HuH-7.5 (cell line): ENCODE measurements at places on chromosomes 13 and 19.

- peak; percentile 80 for DNase-seq
Measured at GRCh38 chr19:29212648-29213573, at the start of gene UQCRFS1. UQCRFS1 (minus strand) TSS chr19:29213151; CDS start chr19:29213118, 33 bp downstream.

GRCh38 chr13:50415428-50415827 lies 400.2 kb downstream of the KCNRG start:
- no peak for DNase-seq

- no peak for DNase-seq
Measured at GRCh38 chr13:69461397-69461796, 646.2 kb upstream of the ATXN8OS start.

DNA sequence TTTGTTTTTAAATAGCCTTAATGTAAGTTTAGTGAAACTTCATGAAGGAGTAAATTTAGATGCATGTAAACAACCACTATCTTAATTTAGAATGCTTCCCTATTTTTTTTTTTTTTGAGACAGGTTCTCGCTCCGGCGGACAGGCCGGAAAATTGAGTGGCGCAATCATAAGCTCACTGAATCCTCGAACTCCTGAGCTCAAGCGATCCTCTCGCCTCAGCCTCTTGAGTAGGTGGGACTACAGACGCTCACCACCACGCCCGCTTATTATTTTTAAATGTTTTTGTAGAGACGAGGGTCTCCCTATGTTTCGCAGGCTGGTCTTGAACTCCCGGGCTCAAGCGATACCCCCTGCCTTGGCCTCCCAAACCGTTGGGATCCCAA lies 1.6 kb downstream of the TEX30 start:
- DNase-seq, result no peak

GRCh38 chr13:84940167-84940566 lies 859.1 kb downstream of the SLITRK6 start:
- no peak for DNase-seq

GRCh38 chr13:25966086-25966485 lies 85.7 kb downstream of the SHISA2 start:
- no peak for DNase-seq

- no peak for DNase-seq
Measured at GRCh38 chr13:35162420-35162819, 220.3 kb downstream of the NBEA start.

- no peak for DNase-seq
Measured at GRCh38 chr13:20571676-20572075, 4.7 kb downstream of the IFT88 start.

GRCh38 chr19:18450931-18451836 lies 13.3 kb upstream of the ISYNA1 start:
- peak; percentile 93 for DNase-seq

DNA sequence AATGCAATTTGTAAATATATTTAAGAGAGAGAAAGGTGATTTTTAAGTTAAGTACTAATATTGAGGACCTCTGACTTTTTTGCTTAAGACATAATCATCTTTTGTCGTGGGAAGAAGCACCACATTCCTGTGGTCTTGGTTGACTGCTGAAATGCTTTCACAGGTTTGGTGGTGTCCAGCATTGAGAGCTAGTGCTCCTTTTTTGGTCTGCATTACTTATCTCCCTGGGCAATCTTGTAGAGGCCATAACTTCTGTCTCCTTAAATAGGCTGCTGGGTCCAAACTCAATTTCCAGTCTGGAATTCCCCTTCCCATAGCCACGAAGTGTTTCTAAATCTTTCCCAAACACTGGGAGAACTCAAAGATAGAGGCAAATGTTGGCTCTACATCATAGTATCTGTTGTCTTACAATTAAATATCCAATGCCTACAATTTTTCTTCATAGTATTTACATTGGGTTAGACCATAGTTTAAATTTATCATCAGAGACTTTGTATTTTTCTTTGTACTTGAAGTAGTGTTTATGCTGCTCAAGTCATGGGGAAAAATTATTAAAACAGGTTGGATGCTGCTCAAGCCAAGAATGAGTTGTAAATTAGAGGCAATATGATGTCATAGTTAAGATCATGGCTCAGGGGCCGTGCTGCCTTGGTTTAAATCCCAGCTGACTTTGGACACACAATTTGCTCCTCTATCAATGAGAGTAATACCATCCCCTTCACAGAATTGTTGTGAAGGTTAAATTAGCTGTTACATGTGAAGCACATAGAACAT lies 105.6 kb downstream of the POSTN start:
- DNase-seq, result no peak

DNA sequence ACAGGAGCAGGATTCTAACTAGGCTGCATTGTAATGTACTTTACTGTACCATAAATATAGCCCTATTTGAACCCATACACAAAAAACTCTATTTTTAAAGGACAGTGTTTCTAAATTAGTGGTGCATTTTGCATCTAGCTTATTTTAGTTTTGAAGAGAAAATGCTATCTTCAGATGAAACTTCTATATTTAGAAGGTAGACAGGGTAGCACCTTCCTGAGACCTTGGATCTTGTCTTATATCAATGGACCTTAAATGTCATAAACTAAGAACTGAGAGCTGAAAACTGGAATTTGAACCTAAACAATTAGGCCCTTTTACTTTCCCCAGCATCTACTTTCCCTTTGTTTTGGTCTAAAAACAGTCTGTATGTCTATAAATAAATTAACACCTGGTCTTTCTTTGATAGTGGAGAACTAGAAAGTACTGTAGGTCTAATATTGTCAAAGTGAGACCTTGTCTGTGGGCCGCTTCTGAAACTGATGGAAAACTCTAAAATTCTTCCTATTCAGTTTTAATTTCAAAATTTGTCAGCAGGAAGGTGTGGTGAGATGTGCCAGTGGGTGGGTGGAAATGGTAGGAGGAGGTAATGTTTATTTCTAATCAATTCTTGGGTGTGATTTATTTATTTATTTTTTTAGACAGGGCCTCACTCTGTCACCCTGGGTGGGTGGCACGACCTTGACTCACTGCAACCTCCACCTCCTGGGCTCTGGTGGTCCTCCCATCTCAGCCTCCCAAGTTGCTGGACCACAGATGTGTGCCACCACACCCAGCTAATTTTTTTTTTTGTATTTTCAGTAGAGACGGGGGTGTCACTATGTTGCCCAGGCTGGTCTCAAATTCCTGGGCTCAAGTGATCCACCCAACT lies 10.1 kb downstream of the COG3 start:
- no peak for DNase-seq

DNA sequence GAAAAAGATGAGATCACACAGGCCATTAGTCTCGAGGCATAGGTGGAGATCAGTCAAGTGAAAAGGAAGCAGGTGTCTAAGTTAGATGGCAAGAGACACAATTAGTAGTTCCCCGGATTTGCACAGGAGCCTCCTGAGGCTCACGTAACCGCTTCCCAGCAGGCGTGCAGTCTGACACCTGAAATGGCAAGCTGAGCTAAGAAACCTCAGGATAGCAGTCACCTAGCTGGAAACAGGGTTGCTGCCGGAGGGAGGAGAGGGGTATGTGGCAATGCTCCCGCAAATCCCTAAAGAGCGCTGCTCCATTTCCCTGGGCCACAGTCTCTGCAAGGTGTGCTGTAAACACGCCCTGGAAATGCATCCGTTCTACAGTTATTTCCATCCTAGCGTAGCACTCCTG lies 1151.0 kb downstream of the DIAPH3 start:
- no peak for DNase-seq

GRCh38 chr13:40626561-40626960 lies 39.9 kb downstream of the FOXO1 start:
- no peak for DNase-seq

DNA sequence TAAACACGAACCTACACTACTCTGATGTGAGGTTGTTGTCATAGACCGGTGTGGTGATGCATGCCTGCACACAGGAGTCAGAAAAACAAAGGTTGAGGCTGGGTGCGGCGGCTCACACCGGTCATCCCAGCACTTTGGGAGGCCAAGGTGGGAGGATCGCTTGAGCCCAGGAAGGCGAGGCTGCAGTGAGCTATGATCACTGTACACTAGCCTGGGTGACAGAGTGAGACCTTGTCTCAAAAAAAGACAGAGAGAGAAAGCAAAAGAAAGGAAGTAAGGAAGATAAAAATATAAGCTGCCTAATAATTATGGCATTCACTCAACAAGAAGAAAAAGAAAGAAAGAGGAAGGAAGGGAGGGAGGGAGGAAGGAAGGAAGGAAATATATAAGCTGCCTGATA lies 9.3 kb downstream of the GP6 start:
- DNase-seq, result no peak

- no peak for DNase-seq
Measured at GRCh38 chr13:103625194-103625593, 559.0 kb upstream of the SLC10A2 start.

GRCh38 chr19:11699931-11700794 lies 38.6 kb downstream of the ZNF823 start:
- DNase-seq, result peak; percentile 19

DNA sequence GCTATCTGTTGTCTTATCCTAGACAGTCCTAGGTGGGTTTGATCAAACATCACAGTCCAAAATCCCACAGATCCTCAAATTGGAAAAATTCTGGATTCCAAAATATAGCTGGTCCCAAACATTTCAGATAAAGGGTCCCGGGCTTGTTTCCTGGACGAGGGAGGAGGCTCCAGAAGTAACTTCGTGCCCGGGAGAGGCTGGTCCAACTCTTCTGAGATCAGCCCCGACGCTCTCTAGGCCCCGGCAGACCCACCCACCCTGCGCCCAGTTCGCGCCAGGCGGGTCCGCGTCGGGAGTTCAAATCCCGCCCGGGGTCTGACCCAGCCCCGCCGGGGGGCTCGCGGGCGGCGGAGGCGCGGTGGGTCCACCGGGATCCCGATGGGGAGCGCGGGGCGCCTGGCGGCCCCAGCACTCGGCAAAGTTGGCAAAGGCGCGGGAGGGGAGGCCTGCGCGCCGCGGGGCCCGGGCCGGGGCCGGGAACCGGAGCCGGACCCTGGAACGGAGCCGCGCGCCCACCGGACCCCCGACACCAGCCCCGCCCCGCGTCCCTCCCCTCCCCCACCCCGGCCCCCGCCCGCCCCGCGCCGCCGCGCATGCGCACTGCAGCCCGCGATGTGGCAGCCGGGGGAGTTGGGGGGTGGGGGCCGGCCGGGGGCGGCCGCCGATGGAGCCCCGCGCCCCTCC lies 513 bp downstream of the MIER2 start:
- DNase-seq, result peak; percentile 87

DNA sequence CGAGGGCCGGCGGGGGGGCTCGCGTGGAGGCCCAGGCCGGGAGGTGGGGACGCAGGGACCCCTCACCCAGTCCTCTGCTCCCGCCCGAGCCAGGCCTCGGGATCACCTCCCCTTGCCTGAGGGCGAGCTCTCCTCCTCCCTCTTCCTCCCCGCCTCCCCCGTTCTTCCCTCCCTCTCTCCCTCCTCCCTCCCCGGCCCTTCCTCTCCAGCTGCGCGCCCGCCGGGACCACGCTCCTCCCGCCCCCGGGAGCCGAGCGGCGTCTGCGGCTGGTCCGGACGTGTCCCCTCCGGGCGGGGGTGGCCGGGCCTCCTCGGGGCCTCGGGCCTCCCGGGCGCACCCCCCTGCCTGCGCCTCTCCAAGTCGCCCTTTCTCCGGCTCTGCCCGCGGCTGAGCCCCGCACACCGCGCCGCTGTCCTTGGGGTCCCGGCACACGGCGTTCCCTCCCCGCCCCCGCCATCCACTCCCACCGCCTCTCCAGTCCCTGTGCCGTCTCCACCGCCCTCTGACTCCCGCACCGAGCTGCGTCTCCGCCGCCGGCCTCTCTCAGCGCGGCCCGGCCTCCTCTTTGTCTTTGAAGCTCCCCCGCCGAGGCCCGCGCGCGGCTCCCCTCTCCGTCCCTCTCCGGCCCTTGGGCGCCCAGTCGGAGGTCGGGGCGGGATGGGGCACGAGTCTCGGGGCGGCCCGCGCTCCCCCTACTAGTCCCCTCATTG lies 5.7 kb downstream of the SOX1 start:
- no peak for DNase-seq

- no peak for DNase-seq
Measured at GRCh38 chr13:45162821-45163220, 38.0 kb downstream of the KCTD4 start.

- no peak for DNase-seq
Measured at GRCh38 chr19:41802770-41803169, 6.4 kb downstream of the CEACAM3 start.

DNA sequence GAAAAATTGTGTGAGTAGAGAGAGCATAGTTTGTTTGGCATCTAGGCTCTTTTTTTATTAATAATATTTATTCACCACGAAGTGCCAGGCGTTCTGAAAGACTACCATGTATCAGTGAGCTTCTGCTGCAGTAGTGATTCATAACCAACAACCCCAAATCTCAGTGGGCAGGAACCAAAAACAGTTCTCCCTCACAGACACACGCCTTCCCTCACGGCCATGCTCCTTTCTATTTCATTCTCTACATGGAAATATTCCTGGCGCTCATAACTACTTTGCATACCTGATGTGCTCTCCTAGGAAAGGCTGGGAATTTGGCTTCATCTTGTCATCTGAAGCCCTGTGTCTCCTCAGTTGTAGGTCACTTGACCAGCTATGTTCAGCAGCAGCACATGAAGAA lies 26.6 kb upstream of the AMER2 start:
- no peak for DNase-seq

DNA sequence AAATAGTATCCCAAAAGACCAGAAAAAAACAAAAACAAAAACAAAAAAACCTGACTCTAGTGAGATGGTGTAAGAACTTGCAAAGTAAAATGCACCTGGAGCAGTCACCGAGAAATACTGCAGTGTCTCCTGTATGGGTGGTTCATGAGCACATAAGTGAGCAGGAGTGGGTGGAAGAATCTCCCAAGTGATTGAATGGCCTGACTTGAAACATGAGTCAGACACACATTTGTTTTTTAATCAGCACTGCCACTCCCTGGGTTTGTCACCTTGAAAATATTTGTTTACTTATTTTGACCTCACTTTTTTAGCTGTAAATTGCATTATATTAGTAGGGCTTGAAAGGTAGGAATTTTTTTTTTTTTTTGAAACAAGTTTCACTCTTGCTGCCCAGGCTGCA lies 2.0 kb downstream of the ZNF431 start:
- DNase-seq, result no peak

DNA sequence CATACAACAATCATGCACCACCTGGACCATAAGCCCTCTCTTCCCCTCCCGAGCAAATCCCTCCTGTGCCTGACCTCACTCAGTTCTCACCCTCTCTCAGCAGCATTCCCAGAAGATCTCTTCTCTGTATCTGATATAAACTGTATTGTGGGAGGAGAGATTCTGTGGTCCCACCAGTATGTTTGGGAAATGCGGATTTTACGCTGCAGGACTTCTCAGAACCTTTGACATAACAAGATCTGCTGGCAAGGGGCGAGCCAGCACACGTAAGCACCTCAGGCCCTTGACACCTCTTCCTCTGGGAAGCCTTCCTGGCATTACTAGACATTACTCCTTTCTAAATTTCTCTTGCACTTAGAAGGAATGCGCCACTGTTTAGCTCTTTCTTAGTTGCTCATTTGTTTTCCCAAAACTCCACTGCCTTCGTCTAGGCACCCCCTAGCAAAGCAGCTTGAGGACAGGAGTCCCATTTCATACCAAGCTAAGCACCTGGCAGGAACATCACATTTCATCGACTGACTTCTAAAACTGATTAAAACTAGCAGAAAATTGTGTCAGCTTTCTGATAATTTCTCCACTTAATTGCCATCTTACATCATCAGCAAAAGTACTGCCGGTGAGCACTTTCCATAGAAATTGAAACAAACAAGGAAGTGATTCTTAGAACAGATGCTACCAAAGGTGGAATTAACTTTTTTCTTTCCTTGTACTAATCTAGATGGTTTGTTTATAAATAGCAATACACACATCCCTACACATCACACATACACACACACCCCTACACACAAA lies 63.2 kb downstream of the CCDC70 start:
- DNase-seq, result no peak
